Adrenal gland (tissue), 19 donors: ENCODE measurements at places on chromosomes 4 and X.

DNA sequence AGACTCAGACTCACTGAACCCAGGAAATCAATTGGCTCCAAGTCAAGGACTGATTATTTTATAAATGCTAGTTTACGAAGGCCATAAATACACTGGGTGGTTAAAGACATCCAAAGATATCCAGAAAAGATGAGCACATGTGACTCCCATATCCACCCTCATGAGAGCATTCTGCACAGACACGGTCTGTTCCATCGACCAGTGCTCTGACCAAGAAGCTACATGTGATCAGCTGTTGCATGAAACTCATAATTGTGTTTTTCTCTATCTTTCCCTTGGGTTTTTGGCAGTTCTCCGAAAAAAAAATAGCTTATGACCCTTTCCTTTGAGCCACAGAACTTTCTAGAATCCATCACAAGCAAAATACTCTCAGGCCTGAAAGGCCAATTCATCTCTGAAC, 2.7 kb upstream of the PIR start:
- no peak for DNase-seq

GRCh38 chr4:85700362-85700761, 225.4 kb downstream of the ARHGAP24 start:
- no peak for DNase-seq

GRCh38 chrX:729583-730409, 99.2 kb downstream of the SHOX start:
- no peak for DNase-seq

DNA sequence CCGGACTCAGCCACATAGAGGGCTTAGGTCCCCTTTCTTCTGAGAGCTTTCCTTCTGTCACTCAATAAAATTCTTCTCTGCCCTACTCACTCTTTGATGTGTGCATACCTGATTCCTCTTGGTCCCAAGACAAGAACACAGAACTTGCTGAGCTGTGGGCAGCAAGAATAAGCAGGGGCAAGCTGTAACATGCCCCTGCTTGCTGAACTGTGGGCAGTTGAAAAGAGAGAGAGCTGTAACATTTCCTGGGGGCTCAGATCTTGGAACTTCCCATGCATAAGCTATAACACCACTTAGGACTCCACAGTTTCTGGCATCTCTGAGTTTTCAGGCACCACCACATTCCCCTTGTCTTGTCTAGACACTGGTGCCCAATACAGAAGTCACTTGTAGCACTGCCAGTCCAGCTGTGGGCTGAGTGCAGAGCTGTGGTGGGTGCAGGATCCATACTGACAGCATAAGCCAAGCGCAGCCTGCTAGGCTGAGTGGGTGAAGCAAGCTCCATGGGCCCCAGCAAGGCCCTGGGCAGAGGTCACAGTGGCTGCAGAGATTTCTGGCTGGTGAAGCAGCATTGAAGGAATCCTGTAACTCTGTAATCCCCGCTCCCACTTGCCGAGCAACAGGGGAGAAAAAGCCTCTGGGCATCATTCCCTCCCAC, 241.2 kb downstream of the PCDH10 start:
- DNase-seq: no peak

DNA sequence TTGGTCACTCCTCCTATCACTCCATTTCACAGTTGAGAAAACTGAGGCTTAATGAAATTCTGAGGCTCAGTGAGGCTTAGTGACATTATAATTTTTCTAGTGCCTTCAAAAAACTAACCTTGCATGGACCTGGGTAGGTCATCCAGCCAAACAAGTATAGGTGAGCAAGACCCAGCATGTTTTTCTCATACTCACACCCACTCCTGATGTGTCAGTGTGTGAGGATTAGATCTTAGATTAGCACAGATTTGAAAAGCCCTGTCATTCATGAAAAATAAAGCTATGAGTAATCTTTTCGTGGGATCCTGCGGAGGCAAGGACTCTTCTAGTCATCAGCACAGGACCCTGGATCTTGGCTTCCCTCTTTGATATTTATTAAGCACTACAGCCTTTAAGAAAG, 146.7 kb downstream of the CHIC2 start:
- DNase-seq: no peak

DNA sequence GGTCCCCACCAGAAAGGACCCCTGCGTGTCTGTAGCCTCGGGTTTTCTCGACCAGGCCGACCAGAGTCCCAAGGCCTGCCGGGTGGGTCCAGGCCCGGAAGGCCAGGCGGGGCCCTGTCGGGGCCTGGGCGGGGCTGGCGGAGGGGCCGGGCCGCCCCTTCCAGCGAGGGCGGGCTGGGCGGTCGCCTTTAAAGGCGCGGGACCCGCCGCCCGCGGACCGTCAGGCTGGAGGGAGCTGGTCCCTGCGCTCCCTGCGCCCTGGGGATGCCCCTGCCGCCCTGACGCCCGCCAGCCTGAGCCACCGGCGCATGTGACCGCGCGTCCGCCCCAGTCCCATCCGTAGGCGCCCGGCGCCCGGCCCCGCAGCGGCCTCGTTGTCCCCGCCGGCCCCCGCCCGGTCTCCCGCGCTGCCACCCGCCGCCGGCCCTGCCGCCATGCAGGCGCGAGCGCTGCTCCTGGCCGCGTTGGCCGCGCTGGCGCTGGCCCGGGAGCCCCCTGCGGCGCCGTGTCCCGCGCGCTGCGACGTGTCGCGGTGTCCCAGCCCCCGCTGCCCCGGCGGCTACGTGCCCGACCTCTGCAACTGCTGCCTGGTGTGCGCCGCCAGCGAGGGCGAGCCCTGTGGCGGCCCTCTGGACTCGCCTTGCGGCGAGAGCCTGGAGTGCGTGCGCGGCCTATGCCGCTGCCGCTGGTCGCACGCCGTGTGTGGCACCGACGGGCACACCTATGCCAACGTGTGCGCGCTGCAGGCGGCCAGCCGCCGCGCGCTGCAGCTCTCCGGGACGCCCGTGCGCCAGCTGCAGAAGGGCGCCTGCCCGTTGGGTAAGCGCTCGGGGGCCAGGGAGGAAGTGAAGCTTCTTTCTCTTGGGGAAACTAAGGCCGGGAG, at the start of gene HTRA3:
Gene HTRA3 (plus strand): TSS at position 220 of the 883 bp plus-strand sequence. CDS start 215 bp downstream, at position 435.
- DNase-seq: no peak

DNA sequence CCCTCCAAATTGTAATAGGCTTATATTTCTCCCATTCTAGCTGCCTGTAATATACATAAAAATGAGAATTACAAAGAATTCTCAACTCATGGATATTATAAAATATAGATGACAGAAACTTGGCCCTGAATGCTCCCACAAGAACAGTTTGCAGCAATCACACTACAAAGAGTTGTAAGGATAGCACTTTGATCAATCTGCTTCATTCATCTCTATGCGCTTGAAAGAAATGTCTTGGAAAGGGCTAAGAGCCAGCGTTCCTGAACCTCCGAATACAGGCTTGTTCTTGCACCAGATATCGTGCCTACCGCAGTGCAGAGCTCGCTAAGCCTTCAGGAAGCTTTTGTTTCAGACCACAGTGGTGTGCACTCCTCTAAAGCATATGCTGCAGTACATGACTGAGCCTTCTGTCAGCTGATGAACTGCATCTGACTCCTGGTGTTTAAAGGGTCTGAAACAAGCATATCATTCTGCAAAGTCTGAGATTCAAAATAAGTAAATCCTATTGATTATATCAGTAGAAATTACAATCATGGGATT, 417.6 kb upstream of the ZFP42 start:
- DNase-seq: no peak

- DNase-seq: no peak
These were observed 91.3 kb upstream of the MAGEC2 start for GRCh38 chrX:142296421-142296820.

DNA sequence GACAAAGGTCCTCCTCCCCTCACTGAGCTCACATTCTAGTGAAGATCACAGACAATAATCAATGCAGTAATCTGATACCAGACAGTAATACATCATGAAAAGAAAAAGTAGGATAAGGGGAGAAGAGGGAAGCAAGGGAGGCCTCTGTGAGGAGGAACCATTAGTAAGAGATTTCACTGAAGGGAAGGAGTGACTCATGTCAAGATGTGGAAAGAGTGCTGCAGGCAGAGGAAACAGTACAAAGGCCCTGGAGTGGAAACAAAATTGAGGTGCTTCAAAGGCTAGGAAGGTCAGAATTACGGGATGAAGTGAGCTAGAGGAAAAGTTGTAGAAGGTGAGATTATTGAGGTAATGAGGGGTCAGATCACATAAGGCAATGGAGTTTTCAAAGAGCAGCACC, 38.1 kb downstream of the LAMTOR3 start:
- no peak for DNase-seq

- DNase-seq: no peak
These were observed 15.6 kb upstream of the IBSP start for GRCh38 chr4:87783781-87784180.

- DNase-seq: no peak
These were observed 663 bp upstream of the USP53 start for GRCh38 chr4:119211867-119212233.

DNA sequence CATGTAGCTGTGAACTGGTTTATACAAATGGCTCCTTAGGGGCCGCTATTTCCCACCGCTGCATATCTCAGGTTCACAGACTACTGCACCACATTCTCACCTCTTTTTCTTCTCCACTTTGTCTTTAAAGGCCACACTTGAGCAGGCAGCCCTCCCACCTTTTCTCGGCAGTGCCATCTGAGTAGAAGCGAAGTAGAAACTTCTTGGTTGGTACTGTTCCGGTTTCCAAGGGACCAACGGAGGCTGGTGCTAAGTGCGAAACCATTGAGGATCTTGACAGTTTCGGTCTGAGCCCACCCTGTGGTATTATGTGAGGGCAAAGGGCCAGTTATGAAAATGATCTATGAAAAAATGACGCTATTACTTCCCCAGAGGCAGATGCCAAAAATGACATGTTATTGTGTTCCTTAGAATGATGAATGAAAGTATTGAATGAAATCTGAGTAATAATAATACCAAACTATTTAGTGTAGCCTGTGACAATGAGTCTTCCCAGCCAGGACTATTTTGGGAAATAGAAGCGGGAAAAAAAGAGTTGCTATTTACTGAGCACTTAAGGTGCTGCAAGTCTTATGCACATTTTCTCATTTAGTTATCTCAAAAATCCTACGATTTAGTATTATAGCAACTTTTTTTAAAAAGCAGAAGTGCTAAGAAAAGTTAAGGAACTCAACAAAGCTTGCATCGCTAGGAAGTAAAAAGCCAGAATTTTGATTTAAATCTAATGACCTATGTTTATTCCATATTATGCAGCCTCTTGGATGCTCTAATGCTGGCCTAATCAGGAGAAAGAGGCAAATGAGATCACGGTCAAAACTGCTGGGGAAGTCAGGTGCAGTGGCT, 29.6 kb upstream of the CHRNA9 start:
- no peak for DNase-seq

- DNase-seq: no peak
These were observed 116.6 kb upstream of the FAT1 start for GRCh38 chr4:186840222-186840701.

DNA sequence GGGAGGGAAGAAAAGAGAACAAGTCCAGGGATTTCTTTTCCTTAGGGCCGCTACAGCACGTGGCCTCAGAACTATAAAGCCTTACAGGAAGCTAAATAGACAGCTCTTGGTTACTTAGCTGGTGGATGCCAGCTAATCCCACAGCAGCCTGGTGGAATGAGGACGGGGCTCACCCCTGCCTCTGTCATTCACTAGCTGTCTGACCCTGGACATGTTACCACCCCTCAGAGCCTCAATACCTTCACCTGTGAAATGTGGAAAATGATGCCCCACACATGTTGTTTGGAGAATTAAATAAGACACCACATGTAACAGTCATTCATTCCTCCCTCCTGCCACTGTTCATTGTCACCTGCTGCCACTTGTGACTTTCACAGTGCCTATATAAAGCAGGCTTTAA, 15.7 kb downstream of the CCKAR start:
- no peak for DNase-seq

DNA sequence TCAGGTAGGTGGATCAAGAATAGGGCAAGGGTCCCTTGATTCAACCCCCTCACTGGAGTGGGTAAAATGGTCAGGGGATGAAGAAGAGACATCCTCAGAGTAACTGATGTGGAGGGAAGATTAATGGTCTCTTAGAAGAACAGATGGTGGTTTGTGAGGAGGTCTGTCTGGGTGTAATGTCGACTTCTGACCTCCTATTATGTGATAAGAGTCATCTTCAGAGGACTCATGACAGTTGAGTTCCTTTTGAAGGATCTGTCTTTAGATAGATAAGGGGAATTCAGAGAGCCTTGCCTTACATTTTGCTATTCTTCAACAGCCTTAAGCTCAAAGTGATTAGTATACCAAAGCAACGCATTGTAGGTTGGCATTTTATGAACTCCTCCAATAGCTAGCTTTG, 27.1 kb upstream of the MAGEA8 start:
- DNase-seq: no peak
